Right lung (tissue), 10 donors: ENCODE measurements at places on chromosomes 16 and 17.

- no peak for DNase-seq
Observed at GRCh38 chr16:82675300-82675699, 48.5 kb downstream of the CDH13 start.

DNA sequence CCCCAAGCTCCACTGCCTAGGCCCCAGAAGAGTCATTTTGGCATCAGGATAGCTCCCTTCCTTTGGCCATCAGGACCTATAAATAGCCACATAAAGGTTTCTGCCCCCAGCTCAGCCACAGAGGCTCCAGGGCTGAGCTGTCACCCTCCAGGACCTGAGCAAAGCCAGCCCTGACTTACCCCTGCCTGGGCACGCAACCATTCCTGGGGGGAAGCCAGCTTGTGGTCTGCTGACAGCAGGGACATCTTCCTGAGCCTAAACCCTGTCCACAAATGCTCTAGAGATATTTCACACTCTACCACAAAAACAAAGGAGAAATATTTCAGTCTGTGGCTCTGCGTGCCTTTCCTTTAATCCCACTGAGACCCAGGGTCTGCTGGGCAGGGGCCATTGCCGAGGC is 123.7 kb upstream of the CCL2 start:
- no peak for DNase-seq

DNA sequence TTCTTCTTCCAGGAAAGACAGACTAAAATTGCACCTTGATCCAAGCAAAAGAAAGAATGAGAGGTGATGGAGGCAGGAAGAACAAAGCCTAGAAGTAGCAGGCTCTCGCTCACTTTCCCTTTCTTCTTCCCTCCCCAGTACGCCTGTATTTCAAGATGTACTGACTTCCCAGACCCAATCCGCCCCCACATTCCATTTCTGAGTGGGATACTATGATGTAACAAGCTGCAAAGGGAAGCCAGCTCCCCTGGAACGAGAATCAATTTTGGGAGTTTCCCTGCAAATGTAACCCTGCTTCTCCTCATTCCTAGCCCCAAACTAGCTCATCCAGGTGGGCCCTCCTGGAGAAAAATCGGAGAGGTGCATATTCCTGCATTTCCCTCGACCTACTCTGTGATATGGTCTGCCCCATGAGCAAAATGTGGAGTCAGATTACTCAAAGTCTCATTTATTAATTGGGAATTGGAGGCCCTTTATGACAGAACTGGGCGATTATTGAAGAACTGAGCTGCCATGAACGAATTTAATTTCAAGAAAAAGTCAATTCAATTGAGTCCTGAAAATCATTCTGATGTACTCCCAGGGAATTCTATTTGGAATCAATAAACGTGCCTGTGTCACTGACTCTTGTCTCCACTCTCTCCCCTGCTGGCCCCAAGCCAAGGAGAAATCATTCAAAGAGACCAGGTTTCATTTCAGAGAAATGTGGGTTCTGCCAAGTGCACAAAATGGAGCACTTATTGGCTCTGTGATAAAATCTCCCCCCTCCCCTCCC is 398.9 kb downstream of the SHISA9 start:
- DNase-seq: no peak

DNA sequence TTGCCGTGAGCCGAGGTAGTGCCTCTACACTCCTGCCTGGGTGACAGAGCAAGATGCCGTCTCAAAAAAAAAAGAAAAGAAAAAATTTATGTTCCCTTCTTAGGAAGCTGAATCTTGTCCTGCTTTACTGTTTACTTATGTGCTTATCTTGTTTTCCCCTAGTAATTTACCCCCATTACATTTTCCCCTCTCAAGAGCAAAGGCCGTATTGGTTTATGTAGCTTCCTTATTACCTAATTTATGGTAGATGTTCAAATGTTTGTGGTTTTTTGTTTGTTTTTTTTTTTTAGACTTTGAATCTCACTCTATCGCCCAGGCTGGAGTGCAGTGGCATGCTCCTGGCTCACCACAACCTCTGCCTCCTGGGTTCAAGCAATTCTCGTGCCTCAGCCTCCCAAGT is 10.3 kb upstream of the SLC52A1 start:
- no peak for DNase-seq

DNA sequence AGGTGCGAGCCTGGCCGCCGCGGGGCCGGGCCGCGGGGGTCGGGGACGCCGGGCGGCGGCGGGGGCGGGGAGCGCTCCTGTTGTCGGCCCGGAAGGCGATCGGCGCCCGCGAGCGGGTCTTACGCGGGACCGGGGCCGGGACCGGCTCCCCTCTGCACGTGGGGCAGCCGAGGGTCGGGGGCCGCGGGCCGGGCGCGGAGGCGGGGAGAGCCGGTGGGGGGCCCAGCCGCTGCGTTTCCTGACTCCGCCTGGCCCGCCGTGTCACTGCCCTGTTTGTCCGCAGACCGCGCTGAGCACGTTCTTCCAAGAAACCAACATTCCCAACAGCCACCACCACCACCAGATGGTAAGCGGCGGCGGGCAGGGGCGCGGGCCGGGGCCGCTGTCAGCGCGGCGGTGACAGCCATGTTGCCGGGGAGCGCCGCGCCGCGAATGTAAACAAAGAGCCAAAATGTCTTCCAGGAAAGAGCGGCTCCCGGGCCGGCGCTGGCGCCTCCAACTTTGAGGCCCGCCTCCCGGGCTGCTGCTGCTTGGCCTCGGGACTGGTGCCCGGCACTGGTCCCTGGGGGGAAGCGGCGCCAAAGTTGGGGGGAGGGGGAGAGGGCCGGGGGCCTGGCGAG is 586 bp downstream of the UBALD2 start:
- DNase-seq: peak; percentile 54

DNA sequence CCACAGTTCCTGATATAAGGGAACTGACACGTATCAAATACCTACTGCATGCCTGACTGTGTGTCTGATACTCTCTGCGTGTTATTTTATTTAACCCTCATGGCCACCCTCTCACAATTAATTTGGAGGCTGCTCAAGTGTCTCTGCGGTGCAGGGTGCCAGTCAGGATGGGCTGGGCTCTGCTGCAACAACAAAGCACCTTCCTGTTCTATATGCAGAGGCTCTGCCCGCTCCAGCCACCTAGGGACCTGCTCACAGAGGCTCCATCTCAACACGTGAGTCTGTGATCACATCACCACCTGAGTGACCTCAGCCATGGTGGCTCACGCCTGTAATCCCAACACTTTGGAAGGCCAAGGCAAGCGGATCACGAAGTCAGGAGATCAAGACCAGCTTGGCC is 87.1 kb downstream of the SLC39A11 start:
- DNase-seq: no peak

GRCh38 chr17:29150161-29150560 is 30.0 kb downstream of the MYO18A start:
- no peak for DNase-seq

DNA sequence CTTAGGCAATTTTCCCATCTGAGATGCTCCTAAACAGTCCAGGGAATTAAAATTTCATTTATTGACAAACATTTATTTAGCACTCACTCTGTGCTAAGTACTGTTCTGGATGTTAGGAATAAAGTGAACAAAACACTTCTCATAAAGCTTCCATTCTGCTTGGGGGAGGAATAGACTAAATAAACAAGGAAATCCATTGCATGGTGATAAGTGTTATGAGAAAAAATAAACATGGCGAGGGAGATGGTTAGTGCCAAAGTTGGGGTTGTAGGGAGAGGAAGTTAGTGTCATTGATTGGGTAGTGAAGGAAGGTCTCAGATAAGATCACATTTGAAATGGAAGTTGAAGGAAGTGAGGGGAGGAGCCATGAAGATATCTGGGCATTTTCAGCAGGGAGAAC is 72.2 kb upstream of the CES5A start:
- no peak for DNase-seq
